A549 treated with Mapracorat at 1 μM for 4 hours (cell line): ENCODE measurements at places on chromosomes 16 and 17. TPM values are rescaled to one million over a fixed set of nuclear protein-coding genes. Genes with fewer than 3 reads are reported as not detected.

The PIPOX gene
- 0.26 to 0.28 TPM in 2 of 5 replicates, not detected in the others for total RNA-seq

The NUPR1 gene
- total RNA-seq = 11.2 to 18.4 TPM (median 14.4 TPM) in 5 replicates

The BANP gene
- 12.0 to 14.9 TPM (median 13.6 TPM) in 5 replicates for total RNA-seq

The NPIPB9 gene
- total RNA-seq = 0.88 to 2.5 TPM (median 1.5 TPM) in 5 replicates

The GPR179 gene
- total RNA-seq = 0.02 to 0.04 TPM (median 0.03 TPM) in 3 of 5 replicates, not detected in the others

The TRIM72 gene
- total RNA-seq = 0.07 to 0.15 TPM (median 0.07 TPM) in 5 replicates

The ABHD15 gene
- 20.3 to 27.2 TPM (median 26.4 TPM) in 5 replicates for total RNA-seq

The CCT6B gene
- total RNA-seq = 1.4 to 2.0 TPM (median 1.6 TPM) in 5 replicates

The B3GNT9 gene
- total RNA-seq = 7.4 to 10.0 TPM (median 9.2 TPM) in 5 replicates

The IRX6 gene
- total RNA-seq = not detected in 5 replicates

The MPV17L gene
- 4.3 to 6.9 TPM (median 5.2 TPM) in 5 replicates for total RNA-seq

The AURKB gene
- total RNA-seq = 142 to 164 TPM (median 153 TPM) in 5 replicates

The PRAC2 gene
- total RNA-seq = not detected in 5 replicates

The SHMT1 gene
- 42.8 to 49.1 TPM (median 47.7 TPM) in 5 replicates for total RNA-seq

The GSE1 gene
- 18.4 to 24.1 TPM (median 21.9 TPM) in 5 replicates for total RNA-seq

The SOCS7 gene
- total RNA-seq = 9.0 to 16.2 TPM (median 13.6 TPM) in 5 replicates

The KIF2B gene
- not detected in 5 replicates for total RNA-seq

The CDRT15 gene
- total RNA-seq = not detected in 5 replicates

The G6PC1 gene
- not detected in 5 replicates for total RNA-seq

The ITGAL gene
- total RNA-seq = 0.03 to 0.21 TPM in 2 of 5 replicates, not detected in the others

The ARMC5 gene
- total RNA-seq = 5.9 to 14.0 TPM (median 10.2 TPM) in 5 replicates

The GPRC5C gene
- 40.7 to 67.4 TPM (median 60.7 TPM) in 5 replicates for total RNA-seq

The TBC1D3I gene
- 0.23 to 0.35 TPM (median 0.27 TPM) in 3 of 5 replicates, not detected in the others for total RNA-seq

The GRIN2C gene
- total RNA-seq = 0.16 to 0.65 TPM (median 0.23 TPM) in 5 replicates

The TPSD1 gene
- total RNA-seq = 0.11 TPM in 1 of 5 replicates, not detected in the others

The HOXB8 gene
- total RNA-seq = 6.2 to 8.3 TPM (median 7.0 TPM) in 5 replicates

The KRT20 gene
- 0.17 to 0.45 TPM (median 0.26 TPM) in 5 replicates for total RNA-seq

The ACAP1 gene
- total RNA-seq = 2.7 to 6.9 TPM (median 5.1 TPM) in 5 replicates

The SPIRE2 gene
- 4.9 to 9.1 TPM (median 7.8 TPM) in 5 replicates for total RNA-seq

The OTOP3 gene
- not detected in 5 replicates for total RNA-seq

The ASPHD1 gene
- 15.1 to 26.3 TPM (median 23.9 TPM) in 5 replicates for total RNA-seq

The FOXL1 gene
- total RNA-seq = 1.2 to 2.0 TPM (median 1.8 TPM) in 5 replicates

The SLC13A2 gene
- total RNA-seq = 0.12 to 0.19 TPM (median 0.17 TPM) in 4 of 5 replicates, not detected in the other

The VAMP2 gene
- total RNA-seq = 26.5 to 31.9 TPM (median 31.1 TPM) in 5 replicates

The ELMO3 gene
- 0.70 to 1.8 TPM (median 1.1 TPM) in 5 replicates for total RNA-seq

The ABI3 gene
- not detected in 5 replicates for total RNA-seq

The SMCR8 gene
- 13.2 to 16.3 TPM (median 14.7 TPM) in 5 replicates for total RNA-seq

The EVI2B gene
- 0.07 to 0.08 TPM in 2 of 5 replicates, not detected in the others for total RNA-seq

The PLA2G15 gene
- 14.4 to 16.7 TPM (median 14.7 TPM) in 5 replicates for total RNA-seq

The SLC38A8 gene
- total RNA-seq = not detected in 5 replicates

The HOXB1 gene
- total RNA-seq = not detected in 5 replicates

The SMIM5 gene
- 0.61 to 1.3 TPM (median 0.83 TPM) in 5 replicates for total RNA-seq

The NSRP1 gene
- 27.4 to 38.2 TPM (median 29.8 TPM) in 5 replicates for total RNA-seq

The C16orf92 gene
- total RNA-seq = not detected in 5 replicates

The DNAH17 gene
- total RNA-seq = 0.80 to 1.2 TPM (median 0.98 TPM) in 5 replicates

The PHOSPHO1 gene
- total RNA-seq = 0.44 to 0.85 TPM (median 0.48 TPM) in 5 replicates

The TBC1D28 gene
- total RNA-seq = not detected in 5 replicates

The SLC12A3 gene
- not detected in 5 replicates for total RNA-seq

The CCDC200 gene
- total RNA-seq = not detected in 5 replicates

The MYH11 gene
- 0.02 to 0.21 TPM (median 0.12 TPM) in 5 replicates for total RNA-seq

The KRT33A gene
- not detected in 5 replicates for total RNA-seq

The FSCN2 gene
- total RNA-seq = 0.59 to 1.9 TPM (median 1.4 TPM) in 5 replicates

The CRAMP1 gene
- 10.2 to 21.1 TPM (median 15.9 TPM) in 5 replicates for total RNA-seq

The OR2C1 gene
- total RNA-seq = not detected in 5 replicates
